Central memory CD8-positive, alpha-beta T cell (primary cell): ENCODE measurements at places on chromosomes 1 and 21.

DNA sequence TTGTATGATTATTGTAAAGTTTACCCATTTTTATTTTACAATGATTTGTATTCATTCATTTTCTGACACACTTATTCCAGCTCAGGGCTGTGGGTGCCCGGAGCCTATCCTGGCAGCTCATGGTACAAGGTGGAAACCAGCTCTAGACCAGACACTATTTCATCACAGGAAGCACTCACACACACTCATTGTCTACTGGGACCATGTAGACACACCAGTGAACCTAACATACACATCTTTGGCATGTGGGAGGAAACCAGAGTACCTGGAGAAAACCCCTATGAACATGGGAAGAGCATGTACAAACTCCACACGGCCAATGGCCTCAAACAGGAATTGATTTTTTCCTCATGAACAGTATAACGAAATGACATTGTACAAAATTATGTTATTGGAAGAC, 2.4 kb downstream of the DTL start:
- no peak for DNase-seq

DNA sequence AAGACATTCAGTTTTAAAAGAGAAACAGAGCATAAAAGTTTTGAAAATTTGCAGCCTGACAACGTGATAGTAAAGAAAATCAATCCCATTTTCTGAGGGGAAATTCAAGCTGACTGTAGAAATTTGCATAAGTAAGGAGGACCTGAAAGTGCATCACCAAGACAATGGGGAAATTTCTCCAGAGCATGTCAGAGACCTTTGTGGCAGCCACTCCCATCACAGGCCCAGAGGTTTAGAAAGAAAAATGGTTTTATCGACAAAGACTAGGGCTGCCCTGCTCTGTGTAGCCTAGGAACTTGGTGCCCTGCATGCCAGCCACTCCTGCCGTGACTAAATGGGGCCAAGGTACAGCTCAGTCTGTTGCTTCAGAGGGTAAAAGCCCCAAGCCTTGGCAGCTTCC, 1640.2 kb upstream of the PRMT6 start:
- no peak for DNase-seq

DNA sequence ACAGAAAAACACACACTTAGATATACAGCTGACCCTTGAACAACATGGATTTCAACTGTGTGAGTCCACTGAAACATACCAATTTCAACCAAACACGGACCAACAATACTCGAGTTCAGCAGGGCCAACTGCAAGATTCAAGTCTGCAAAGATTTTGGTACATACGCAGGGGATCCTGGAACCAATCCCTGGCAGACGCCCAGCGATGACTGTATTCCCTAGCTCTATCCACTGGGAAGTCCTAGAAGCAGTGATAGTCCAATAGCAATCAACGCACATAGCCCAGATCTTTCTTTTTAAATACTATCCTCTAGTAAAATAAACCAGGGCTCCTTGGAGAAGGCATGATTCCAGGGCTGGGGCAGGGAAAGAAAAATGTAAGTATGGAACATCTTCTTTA, 9.0 kb downstream of the DDX59 start:
- DNase-seq: no peak

- no peak for DNase-seq
Measured at GRCh38 chr1:53559391-53559815, 100.2 kb downstream of the DMRTB1 start.

GRCh38 chr1:247387565-247387964, 28.4 kb upstream of the NLRP3 start:
- DNase-seq: no peak

GRCh38 chr21:30962013-30962412, 76.3 kb downstream of the KRTAP19-8 start:
- no peak for DNase-seq

DNA sequence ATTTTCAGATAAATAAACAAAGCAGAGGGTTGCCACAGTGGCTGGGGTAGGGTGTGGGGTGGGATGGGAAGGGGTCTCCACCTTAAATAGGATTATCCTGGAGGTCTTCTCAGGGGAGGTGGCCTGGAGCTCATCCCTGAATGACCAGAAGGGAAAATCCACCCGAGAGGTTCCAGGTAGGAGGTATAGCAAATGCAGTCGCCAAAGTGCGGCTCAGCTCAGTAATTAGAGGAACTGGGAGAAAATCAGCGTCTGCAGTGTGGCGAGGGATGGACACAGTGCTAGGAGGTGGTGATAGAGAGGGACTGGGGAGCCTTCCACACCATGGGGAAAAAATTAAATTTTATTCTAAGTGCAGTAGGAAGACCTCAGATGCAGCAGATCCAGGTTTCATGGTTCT, 584.5 kb downstream of the MATN1 start:
- DNase-seq: no peak

DNA sequence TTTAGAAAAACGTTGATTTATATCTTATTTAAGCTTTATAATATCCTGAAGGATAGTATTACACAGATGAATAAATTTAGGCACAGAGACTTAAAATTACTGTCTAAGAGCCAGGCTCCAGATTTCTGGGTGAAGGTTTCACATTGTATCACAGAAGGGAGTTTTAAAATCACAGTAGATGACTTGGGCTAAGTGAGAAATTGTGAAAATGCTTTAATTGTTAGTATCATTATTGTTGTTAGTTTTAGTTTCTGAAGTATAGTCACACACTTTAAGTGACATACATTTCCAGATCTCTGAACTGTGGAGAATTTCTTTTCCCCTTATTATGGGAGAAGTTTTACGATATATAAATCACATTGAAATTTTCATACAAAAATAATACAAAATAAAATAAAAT, 83.5 kb downstream of the NDUFS5 start:
- no peak for DNase-seq

DNA sequence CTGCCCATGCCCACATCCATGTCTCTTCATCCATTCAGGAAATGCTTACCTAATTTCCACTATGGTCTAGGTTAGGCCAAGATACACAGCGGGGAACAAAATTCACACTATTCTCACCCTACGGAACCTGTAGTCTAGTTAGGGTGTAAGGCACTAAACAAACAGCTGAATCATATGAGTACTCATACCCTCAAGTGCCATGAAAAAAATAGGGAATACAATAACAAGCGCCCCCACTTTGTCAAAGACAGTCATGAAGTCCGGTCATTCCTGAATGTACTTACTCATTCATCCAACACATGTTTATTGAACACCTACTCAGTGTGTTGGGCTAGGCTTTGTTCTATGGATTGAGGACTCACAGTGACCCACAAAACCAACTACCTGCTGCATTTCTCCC, 6.2 kb upstream of the FYB2 start:
- no peak for DNase-seq

DNA sequence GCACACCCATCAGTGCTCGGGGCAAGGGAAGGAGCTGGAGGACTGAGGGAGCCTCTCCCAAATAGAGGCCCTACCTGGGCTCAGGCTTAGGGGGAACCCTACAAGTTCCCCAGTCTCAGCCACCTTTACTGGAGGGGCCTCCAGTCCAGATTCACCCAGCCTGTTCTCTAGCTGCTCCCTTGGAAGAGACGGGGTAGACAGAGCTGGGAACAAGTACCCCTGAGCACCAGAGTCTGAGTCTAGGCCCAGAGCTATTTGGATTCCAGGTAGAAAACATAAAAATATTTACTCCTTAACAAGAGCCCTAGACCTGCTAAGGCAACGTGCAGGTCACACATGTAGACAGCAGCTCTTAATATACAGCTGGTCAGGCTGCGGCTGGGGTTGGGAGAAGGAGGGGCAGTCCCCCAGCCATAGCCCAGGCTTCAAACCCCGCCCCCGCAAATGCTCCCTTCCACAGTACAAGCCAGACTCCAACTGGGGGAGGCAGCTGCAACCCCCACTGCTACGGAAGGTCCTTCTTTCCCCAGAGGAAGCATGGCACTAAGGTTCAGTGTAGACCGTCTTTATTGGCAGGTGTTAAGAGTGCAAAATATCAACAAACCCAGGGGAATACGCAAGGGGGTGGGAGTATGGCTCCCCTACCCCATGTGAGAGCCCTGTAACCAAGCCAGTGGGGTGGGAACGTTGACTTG, 8.0 kb downstream of the TENT5B start:
- DNase-seq: no peak

DNA sequence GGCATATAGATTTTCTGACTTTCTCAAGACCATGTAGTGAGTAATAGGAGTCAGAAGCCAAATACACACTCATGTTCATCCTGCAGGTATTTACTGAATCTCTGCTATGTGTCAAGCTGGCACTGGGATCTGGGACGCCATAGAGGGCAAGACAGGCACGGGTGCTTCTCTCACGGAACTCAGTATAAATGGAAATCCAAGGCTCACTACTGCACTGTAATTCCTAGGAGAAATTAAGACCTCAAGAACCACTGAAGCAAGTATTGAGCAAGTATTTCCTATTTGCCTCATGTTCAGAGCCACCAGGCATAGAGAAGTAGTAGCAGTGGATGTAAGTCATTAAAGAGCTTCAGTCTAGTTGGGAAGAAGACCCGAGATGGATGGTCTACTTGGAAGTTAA, 38.9 kb downstream of the EIF2D start:
- no peak for DNase-seq

GRCh38 chr1:29698033-29698432, 461.7 kb downstream of the PTPRU start:
- no peak for DNase-seq

GRCh38 chr1:231021540-231022031, 18.5 kb downstream of the FAM89A start:
- DNase-seq: no peak

DNA sequence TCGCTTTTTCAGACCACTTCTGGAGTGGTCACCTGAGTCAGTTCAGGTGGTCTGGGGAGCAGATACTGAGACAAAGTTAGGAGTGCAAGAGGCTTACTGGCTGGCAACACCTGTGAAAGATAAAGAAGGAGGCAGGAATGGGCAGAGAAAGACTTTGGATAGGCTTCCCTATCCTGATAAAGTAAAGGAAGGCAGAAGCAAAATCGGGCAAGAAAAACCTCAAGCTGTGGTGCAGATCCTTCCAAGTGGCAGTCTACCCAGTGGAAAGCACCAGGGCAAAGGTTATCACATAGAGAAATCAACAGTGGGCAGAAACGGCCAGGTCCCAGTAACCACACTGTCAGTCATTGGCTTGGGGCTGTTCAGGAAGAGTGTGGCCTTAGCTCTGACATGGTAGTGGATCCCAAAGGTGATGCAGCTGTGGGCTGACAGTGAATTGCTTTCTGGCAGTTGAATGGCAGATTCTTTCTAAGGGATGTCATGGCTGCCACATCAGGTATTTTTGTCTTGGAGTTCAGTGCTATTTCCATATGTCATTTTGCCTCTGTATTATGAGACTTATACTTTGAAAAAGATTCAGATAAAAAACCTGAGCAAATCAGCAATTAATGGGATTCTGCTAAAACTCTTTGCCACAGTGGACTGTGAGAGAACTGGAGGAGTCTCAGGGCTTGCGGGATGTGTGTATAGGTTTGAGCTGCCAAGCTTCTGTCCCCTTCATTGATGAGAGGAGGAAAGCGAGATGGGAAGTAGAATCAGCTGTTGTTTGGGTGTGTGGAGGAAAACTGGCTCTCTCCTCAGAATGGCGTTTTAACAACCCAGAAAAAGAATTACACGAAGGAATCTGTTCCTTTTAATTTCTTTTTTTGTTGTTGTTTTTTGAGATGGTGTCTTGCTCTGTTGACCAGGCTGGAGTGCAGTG, 8.1 kb upstream of the CGN start:
- no peak for DNase-seq

DNA sequence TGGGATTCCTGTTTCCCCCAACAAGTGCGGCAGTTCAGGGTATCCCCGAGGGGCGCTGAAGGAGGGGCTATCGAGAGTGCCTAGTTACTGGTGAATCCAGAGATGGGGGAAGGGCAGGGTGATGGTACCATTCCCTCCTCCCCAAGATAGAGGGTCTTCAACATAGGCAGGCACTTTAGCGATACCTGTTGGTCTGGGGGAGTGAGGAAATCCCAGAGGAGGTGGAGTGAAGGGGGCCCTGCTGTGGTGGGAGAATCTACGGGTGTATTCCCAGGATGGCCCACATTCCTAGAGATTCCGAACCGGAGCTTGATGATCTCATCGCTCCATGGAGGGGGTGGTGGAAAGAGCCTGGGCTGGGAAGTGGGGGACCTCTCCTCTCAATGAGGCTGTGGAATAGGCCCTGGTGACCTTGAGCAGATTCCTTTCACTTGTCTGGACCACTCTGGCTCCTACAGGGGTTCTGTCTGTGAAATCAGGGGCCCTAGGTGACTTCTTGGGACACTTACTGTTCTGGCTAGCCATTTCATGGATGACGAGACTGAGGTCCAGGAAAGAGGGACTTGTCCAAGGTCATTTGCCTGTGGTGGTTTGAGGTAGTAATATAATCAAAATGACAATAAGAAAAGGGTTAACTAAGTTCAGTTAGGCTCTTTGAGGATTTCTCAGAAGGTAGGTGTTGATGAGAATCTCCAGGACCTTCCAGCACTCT, 52.7 kb upstream of the SYNC start:
- DNase-seq: no peak

- no peak for DNase-seq
Measured at GRCh38 chr21:27112186-27112585, 145.3 kb upstream of the ADAMTS5 start.

DNA sequence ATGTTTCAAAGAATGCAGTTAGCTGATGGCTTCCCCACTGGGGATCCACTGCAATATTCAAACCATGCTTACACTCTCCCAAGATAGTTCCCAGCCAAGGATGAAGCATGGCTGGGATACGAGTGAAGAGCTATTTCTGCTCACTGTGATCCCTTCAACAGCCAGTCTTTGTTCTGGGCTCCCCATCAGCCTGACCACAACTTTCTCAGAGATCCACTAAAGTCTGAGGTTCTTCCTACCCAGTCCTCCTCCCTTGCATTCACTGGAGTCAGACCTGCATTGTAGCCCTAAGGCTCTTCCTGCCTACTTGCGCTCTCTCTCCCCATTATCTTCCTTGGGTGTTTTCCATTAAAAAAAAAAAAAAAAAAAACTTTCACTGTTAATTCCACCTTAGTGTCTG, 101.4 kb downstream of the TTLL7 start:
- DNase-seq: no peak

- no peak for DNase-seq
Measured at GRCh38 chr1:25615172-25615541, 1.4 kb upstream of the MAN1C1 start.

- no peak for DNase-seq
Measured at GRCh38 chr1:13761883-13762282, 61.9 kb downstream of the PRDM2 start.

DNA sequence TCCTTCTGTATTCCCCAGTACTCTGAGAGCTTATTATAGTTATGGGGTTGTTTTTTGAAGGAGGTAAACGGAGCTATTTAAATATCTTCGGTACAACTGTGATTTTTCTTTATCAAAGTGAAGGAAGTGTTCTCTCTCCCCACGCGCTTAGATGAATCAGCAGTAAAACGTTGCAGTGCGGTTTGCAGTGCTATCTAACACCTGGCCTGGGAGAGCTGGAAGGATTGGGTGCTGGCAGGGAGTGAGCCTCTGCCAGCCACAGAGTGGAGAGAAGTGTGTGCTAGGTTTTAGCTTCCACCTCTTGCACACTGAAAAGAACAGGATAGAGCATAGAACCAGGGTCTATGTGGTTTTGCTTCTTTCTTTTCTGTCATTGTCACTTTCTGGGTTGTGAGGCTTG, 165.9 kb downstream of the SDCCAG8 start:
- no peak for DNase-seq
